Esophagus mucosa (tissue), 1 donor: ENCODE measurements at places on chromosomes 16 and 17. TPM values are rescaled to one million over a fixed set of nuclear protein-coding genes. Genes with fewer than 3 reads are reported as not detected.
A peak's percentile ranks its signal among the peaks of the same experiment; 100 is the strongest.

- ATAC-seq, result peak; percentile 30
Measured at GRCh38 chr17:38741921-38742410, 6.2 kb downstream of the PCGF2 start.

- ATAC-seq, result no peak
Measured at GRCh38 chr17:46796956-46797530, 21.4 kb downstream of the WNT3 start.

GRCh38 chr17:63402431-63403212 is 43.5 kb downstream of the CYB561 start:
- ATAC-seq, result no peak

The ORC6 gene
- 7.2 TPM for total RNA-seq

- ATAC-seq, result no peak
Measured at GRCh38 chr17:32928586-32929535, 908 bp downstream of the TMEM98 start.

- ATAC-seq, result no peak
Measured at GRCh38 chr17:33603789-33604188, 310.7 kb upstream of the ASIC2 start.

DNA sequence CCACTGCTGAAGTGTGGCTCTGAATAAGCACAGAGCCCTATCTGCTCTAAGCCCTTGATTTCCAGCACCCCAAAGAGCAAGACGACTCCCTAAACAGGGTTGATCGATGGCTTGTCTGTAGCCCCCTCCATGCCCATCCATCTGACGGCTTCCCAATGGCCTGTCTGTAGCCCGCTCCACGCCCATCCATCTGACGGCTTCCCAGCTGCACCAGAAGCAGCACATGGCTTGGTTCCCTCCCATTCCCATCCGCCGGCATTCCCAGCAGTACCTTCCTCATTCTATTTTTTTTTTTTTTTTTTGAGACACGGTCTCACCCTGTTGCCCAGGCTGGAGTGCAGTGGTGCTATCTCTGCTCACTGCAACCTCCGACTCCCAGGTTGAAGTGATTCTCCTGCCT is 64.5 kb downstream of the RBFOX3 start:
- ATAC-seq, result no peak
